ENCODE measurements at places on chromosomes 12 and 14. TPM values are rescaled to one million over a fixed set of nuclear protein-coding genes. Genes with fewer than 3 reads are reported as not detected.

Gene ADCY6
- 11.8 TPM for total RNA-seq

Gene DLGAP5
- total RNA-seq, result 106 TPM

Gene TPPP2
- total RNA-seq, result not detected

Gene LRRC10
- total RNA-seq, result not detected

Gene PLCZ1
- total RNA-seq, result not detected

Gene FKBP4
- total RNA-seq, result 223 TPM
